ENCODE measurements at places on chromosomes 11 and 22.
A peak's percentile ranks its signal among the peaks of the same experiment; 100 is the strongest.

GRCh38 chr22:20571531-20572007, 64.2 kb downstream of the MED15 start:
- no peak for DNase-seq

- peak; percentile 71 for DNase-seq
Measured at GRCh38 chr11:40168414-40168813, 1291.0 kb downstream of the LRRC4C start.

GRCh38 chr11:126874831-126875230, 125.7 kb downstream of the KIRREL3 start:
- DNase-seq, result no peak

DNA sequence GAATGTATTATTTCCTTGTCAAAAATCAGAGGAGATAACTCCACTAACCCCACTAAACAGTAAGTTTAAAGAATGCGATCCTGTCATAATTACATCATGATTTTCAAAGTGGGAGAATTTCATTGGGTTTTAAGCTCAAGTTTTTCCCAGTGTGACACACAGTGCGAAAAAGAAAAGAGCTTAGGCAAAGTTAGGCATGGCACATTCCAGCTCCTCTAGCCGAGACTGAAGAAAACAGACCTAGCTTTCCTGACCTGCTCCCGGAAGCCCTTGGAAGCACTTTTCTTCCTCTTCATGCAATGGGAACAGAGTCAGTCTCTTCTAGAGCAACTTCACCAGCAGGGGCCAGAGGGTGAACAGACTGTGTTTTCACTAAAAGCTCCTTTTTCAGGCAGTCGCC, 76.6 kb upstream of the AKIP1 start:
- no peak for DNase-seq

DNA sequence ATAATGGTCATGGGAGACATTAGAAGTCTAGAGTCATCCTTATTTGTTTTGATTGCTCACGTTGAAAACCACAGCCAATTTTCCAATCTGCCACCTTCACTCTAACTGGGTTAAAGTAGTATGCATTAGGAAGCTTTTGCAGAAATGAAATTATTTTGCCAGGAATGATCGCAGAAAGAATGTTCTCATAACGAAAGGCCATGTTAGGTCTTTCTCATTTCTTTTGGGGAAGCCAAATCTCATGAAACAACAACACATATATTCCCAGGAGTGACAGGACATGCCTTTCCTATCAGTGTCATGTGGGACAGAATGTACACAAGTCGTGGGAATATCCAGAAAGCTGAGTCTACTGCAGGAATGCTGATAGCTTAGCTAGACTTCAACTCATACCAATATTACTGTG, 386.3 kb downstream of the AASDHPPT start:
- DNase-seq, result no peak

DNA sequence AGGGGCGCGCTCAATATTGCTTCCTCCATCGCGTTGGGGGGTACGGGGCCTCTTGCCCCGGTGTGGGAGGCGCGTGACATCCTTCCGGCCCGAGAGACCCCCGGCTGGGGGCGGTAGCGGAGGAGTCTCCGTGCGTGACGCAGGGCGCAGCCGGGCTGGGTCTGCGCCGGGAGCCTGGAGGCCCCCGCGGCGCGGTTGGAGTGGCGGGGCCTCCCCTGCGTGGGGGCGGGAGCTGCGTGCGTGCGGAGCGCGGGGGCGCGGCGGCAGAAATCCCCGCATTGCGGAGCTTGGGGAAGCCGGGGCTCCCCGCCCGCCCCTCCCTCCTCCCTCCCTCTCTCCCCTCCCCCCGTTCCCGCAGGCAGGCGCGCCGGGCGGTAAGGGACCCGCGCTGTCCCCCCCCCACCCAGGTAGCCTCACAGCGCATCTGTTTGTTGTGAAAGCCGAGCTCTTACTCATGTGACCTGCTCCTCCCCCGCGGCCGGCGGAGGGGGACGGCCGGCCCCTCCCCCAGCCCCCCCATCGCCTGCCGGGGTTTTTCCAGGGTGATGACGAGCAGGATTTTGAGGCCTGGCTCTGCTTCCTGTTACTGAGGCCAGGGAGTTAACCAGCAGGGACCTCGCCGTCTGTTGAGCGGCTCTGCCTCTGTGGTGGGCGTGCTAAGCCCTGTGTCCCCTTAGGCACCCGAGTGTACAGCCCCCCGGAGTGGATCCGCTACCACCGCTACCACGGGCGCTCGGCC, 1.6 kb downstream of the PIM3 start:
- peak; percentile 86 for DNase-seq

- DNase-seq, result no peak
Measured at GRCh38 chr11:92852229-92852628, 117.2 kb upstream of the MTNR1B start.

DNA sequence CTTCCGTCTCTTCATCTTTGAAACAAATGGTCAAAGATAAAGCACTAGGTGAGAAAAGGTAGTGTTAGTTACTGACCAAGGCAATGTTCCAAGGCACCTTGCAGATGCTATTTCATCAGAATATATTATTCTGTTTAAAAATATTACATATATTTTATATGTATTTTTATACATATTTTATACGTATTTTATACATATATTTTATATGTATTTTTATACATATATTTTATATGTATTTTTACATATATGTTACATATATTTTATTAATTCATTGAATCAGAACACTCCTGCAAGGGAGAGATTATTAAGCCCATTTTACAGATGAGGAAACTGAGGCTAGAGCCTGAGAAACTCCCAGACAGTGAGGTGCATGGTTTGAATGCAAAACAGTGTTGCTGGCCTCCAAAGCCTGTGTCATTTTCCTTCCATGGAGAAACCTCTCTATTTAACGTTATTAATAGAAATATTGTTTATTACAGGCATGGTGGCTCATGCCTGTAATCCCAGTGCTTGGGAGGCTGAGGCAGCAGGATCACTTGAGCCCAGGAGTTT, 120.6 kb upstream of the CD82 start:
- no peak for DNase-seq
